SK-MEL-5 (cell line): ENCODE measurements at places on chromosomes 16 and 17.
A peak's percentile ranks its signal among the peaks of the same experiment; 100 is the strongest.

- DNase-seq, result no peak
Measured at GRCh38 chr16:23055481-23055880, 93.8 kb downstream of the USP31 start.

GRCh38 chr16:67406111-67406971, 9.9 kb downstream of the ZDHHC1 start:
- no peak for DNase-seq

DNA sequence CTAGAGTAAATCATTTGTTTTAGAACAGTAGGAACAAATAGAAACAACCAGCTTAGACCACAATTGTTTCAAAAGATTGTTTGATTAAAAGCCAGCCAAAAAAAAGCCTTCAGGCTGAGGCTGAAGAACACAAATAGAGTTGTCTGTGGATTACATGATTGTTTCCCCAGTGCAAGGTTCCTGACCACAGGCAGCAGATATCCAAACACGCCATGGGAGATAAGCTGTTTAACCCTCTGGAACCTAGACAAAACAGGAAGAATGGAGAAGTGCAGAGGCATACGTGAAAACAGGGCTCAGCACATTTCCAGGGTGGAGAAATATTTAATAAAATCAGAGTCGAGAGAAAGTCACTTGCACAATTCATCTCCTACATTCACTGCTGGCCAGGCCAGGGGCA, 21.0 kb downstream of the ATPAF2 start:
- no peak for DNase-seq

- DNase-seq, result no peak
Measured at GRCh38 chr16:56259425-56259779, 68.1 kb downstream of the GNAO1 start.

DNA sequence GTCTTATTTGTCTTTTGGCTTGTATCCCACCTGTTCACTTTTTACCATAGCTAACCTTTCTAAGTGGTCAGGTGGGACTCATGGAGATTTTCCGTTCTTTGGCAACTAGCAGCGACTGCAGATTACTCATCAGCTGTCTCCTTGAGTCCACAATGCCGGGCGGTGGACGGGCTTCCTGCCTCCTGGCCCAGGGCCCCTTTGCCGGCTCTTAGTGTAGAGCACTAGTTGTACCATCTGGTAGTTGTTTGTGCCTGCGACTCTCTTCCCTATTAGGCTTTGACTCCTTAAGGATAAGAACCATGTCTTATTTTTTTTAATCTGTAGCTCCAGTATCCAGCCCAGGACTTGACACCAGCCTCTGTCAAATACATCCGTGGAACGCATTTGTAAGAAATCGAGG, 399.9 kb downstream of the WWOX start:
- no peak for DNase-seq

DNA sequence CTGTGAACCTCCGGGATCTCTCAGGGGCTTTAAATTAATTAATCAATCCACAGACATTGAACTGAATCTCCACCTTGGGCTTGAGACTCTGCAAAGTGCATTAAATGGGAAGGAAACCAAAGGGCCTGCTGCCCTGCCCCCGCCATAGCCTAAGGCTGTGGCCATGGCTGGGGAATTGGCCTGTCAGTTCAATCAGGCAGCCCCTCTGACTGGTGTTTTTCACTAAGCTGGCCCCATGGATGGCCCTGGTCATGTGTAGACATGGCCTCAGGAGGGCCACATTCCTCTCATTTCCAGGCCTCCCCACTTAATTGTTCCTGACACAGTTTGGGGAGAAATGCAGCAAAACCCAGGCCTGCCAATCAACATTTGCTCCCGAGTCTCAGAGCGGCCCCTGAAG, 499.8 kb downstream of the WWOX start:
- no peak for DNase-seq

DNA sequence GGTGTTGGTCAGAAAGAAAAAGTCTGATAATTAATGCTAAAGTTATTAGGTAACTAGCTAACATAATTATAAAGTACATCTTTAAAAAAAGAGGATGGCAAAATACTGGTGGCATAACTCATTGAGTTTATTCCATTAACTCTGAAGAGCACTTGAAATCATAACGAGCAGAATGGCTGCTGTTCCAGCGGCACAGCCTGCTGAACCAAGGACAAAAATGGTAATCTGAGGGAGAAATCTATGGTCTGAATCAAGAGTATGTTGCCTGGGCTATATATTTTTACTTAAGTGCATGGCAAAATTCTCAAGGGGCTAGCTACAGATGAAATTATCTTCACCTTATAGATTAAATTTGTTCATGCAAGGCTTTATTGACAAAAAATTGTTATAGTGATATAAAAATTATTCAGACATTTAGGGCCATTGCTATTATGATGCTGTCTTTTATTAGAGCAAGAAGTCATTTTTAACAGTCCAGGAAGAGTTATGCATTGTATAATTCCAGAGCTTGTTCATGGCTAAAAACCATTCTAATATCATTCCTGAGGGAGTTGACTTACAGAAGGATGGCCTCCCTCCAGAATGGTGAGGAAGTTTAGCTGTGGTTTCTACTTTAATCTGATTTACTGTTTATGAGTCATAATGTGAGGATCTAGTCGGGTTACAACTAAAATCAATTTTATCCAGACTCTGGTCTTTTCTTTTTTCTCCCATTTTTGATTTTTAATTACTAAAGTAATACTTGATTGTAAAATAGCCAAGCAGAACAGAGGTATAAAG, 41.4 kb upstream of the ANKFN1 start:
- no peak for DNase-seq

GRCh38 chr17:46847204-46848191, 3.9 kb upstream of the WNT9B start:
- DNase-seq, result no peak

GRCh38 chr17:8740486-8740885, 4.2 kb downstream of the CCDC42 start:
- DNase-seq, result peak; percentile 25

GRCh38 chr17:30219833-30220232, 15.7 kb downstream of the SLC6A4 start:
- no peak for DNase-seq

DNA sequence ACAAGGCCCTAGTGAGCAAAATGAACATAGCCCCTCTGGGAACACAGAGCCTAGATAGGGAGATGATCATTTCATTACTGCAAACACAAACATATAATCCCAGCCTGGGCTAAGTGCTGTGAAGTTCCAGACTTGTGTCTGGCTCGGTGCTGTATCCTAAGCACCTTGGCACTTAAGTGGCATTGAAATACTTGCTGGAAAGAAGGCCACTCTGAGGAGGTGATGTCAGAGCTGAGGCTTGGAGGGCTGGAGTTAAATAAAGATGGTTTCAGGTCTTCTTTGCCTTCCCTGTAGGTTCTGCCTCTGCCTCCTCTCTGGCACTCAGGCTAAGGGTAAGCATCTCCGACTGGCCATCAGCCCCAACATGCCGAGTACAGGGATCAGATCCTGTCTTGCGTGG, 2.4 kb upstream of the CACNA1G start:
- DNase-seq, result no peak

- DNase-seq, result no peak
Measured at GRCh38 chr17:9004132-9004960, 17.0 kb upstream of the NTN1 start.

GRCh38 chr17:76274112-76274956, 9.2 kb downstream of the UBALD2 start:
- DNase-seq, result peak; percentile 44

DNA sequence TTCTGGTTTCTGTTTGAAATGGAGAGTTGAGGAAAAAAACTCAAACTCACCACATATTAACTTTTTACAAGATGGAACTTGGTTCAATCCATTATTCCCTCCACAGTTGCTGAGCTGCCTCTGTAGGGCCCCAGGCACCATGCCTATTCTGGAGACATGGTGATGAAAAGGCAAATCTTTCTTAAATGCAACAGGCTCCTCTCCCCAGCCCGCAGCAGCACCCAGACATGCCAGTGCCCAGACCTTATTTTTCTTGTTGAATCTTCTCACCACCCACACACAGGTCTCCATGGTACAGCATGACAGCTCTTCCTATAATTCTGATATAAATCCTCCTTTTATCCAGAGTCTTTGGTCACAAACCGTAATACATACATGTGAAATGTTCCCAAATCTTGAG, 7.6 kb downstream of the CYTH1 start:
- no peak for DNase-seq

DNA sequence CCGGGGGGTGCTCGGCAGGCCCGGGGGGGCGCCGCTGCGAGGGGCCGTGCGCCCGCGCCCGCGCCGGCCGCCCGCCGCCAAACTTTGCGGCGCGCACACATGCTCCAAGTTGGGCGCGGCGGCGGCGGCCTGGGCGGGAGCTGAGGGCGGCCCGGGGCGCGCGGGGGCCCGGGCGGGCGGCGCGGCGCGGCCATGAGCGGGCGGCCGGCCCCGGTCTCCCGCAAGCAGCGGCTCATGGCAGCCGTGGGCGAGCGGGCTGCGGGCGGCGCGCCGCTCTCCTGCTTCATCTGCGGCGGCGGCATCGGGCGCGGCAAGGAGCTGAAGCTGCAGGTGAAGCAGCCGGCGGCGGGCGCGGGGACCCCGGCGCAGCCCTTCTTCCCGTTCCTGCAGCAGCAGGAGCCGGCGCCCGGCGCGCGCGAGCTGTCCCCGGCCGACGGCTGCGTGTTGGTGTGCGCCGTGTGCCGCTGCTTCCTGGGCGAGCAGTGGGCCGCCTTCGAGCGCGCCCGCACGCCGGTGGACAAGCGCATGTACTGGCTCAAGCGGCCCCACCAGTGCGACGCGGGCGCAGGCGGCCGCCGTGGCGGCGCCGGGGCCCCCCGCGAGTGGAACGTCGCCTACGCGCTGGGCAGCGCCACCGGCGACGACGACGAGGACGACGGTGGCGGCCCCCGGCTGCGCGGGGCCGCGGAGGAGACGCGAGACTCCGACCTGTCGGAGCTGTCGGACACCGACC, 57.2 kb upstream of the CIBAR2 start:
- no peak for DNase-seq

GRCh38 chr17:77887464-77888241, 70.8 kb upstream of the TNRC6C start:
- DNase-seq, result peak; percentile 57

DNA sequence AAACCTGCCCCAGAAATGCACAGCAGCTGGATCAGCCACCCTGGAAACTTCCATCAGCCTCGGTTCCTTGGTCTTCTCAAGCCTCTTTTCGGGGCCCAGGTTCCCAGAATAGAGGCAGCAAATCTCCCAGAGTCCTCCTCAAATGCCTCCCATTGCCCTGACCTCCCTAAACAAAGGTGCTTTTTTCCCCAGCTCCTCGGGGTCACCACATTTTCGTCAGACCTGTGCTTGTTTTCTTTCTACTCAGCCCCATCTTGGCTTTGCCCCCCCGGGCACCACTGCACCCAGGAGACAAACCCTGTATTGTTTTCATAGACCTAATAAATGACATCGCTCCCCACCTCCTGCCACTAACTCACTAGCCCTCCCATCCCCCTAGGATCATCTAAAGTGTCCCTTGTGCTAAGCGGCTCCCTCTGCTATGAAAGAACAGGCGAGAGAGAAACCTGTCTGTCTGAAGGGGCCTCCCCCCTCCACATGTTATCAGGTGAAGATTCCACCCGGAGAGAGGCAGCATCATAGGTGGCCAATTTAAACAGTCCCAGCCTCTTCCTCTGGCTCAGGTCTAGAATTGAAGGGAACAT, 451.1 kb downstream of the SOX9 start:
- peak; percentile 100 for DNase-seq

GRCh38 chr17:9356488-9356911, 219.1 kb downstream of the STX8 start:
- DNase-seq, result no peak

DNA sequence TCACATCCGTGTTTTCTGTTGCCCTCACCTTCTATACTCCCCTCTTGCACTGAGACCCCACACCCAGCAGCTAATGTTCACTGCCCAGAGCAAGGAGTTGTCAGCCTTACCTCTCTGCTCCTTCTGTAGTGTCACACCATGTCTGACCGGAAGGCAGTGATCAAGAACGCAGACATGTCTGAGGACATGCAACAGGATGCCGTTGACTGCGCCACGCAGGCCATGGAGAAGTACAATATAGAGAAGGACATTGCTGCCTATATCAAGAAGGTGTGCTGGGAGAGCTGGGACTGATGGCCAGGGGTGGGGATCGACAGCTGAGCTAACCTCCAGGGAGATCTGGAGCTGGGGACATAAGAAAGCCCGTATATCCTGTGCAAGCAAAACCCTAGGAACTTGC, 3.7 kb downstream of the DYNLL2 start:
- DNase-seq, result no peak

- no peak for DNase-seq
Measured at GRCh38 chr16:8496364-8496763, 93.9 kb downstream of the TMEM114 start.

DNA sequence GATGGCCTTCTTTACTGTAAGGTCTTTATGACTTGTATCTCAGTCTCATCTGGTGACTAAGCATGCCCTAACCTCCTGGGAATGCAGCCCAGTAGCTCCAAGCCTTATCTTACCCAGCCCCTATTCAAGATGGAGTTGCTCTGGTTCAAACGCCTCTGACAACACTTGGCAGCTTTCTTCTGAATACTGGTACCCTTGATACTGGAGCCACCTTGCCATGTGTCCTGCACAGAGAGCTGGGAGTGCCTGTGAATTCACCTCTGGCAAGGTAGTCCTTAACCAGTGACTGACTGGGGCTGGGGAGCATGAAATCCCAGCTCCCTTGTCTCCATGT, 17.2 kb downstream of the NUDT7 start:
- no peak for DNase-seq
